ENCODE measurements at places on chromosomes 3 and 15.

GRCh38 chr3:190366133-190366532 lies 21.8 kb upstream of the CLDN16 start:
- DNase-seq: no peak

- no peak for DNase-seq
Observed at GRCh38 chr3:133676336-133677118, 14.8 kb upstream of the TOPBP1 start.

DNA sequence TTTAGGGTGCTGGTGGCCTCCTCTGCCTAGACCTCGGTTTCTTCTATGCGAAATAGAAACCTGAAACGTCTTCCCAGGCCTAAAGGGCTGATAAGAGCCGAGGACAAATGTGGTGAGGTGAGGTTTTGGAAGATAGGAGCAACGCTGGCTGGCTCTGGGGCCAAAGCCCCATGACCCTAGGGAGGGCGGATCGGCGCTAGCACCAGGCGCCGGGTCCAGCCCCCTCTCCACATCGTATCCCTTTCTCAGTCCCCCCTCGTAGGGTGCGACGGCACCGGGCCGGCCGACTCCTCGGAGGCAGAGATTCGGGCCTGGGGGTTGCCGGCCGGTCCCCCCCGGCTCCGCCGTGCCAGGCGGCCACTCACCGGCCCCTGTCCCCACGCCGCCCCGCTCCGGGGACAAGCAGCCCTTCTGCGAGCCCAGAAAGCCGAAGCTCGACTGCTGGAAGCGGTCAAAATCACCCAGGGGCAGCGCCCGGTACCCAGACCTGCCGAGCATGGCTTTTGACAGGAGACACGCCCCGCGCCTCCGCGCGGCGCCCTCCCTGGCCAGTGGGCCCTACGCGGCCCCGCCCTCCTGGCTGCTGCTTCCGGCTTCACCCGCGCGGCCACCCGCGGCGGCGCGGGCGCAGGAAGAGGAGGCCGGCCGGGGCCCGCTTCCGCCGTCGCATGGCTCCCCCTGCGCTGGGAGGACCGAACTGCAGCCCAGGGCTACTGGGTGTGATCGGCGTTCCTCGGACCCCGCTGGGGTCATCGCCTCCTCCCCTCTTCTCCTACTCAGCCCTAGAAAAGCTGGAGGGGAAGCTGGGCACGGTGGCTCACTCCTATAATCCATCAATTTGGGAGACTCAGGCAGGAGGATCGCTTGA lies at the start of gene STOML1:
Gene STOML1, minus strand, starts transcription at position 570 of the 868 bp plus-strand sequence. Its CDS starts 72 bp downstream, at position 498.
- DNase-seq: peak; percentile 95

DNA sequence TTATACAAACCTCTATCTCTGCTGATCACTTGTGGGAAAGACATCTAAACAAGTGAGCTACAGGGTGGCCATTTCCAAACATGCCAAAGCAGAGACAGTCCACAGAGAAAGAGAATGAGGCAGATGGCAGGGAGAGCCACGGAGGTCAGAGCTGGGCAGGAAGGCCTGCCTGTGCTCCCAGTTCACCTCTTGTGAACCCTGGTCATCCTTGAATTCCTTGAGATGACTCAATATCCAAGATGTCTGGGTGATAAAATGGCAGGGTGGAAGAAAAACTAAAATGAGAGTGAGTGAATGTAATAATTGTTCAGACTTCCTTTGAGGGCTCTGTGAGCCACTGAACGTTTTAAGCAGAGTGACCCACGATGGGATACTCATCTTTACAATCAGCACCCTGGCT lies 104.8 kb downstream of the PLCH1 start:
- DNase-seq: no peak

DNA sequence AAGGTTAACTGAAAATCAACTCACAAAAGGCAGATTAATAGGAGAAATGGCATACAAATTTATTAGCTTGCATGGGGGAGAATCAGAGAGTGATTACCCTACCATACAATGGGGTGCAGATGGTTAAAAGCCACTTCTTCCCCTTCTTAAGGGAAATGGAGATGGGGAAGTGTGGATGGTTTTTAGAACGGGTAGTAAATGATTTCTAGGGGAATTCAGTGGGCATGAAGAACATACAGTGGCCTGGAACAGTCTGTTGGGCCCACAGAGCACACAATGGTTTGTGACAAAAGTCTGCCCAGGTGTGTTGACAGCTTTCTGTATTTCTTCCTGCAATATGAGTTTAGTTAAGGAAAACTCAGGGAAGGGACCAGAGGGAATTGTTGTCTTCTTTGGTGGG lies 61.0 kb downstream of the C3orf80 start:
- no peak for DNase-seq

GRCh38 chr3:134387293-134387692 lies 13.0 kb upstream of the AMOTL2 start:
- DNase-seq: no peak

- no peak for DNase-seq
Observed at GRCh38 chr3:148953094-148953493, 38.2 kb upstream of the GYG1 start.

DNA sequence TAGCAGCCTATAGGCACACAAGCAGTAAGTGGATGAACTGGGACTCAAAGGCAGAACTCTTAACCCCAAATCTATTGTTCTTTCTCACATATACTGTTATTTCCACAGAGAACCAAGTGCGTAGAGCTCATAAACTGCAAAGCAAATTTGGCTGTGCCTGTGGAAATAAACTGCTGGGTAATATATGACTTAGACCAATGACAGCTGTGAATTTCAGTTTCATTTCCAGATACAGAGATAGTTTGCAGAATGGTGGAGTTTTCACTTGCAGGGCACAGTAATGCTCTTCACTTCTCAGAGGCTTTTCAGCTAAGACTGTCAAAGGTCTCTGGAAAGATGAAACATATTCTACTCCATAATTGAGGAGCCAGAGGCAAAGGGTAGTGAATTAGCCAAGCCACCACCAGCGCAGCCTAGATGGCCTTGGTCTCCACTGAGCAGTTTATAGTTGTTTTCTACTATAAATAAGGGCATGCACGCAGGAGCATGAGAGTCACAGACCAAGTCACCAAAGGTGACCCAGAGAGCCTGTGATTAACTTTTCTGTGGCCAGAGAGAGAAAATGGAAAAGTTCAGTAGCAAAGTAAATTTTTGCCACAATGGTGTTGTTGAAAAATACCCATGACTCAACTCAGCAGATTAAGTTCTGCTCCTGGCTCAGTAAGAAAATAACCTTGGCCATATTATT lies 180.7 kb upstream of the GRM7 start:
- DNase-seq: no peak

GRCh38 chr3:63791974-63792373 lies 27.1 kb upstream of the C3orf49 start:
- DNase-seq: no peak

- DNase-seq: no peak
Observed at GRCh38 chr3:54756330-54756731, 171.5 kb downstream of the LRTM1 start.

GRCh38 chr3:71183549-71183948 lies 400.0 kb downstream of the FOXP1 start:
- DNase-seq: no peak

DNA sequence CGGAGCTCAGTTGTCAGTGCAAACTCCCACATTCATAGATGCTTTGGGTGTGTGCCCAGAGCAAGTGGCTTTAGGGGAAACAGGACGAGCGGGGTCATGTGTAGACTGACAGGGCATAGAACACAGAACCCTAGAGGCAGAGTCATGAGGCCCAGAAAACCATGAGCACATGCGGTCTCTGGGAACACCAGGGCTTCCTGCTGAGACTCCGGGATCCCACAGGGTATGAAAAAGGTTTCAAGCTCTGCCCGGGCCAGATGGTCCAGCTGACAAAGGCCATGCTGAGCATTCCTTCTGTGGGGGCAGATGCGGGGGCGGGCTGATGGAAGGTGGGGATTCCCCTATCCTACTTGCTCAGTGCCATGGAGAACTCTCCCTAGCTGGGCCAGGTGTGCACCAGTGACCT lies 44.8 kb downstream of the ROPN1B start:
- DNase-seq: no peak

Data from CD4-positive, alpha-beta T cell treated with Interleukin-21 for 1 hour (primary cell).